Activated CD4-positive, CD25-positive, alpha-beta regulatory T cell treated with anti-CD3 and anti-CD28 coated beads, Interleukin-2, amount 50 U/mL, for 24 hours (primary cell): ENCODE measurements at places on chromosomes 7 and 10.
A peak's percentile ranks its signal among the peaks of the same experiment; 100 is the strongest.

GRCh38 chr10:21195252-21195651 is 298.1 kb upstream of the NEBL start:
- no peak for ATAC-seq

DNA sequence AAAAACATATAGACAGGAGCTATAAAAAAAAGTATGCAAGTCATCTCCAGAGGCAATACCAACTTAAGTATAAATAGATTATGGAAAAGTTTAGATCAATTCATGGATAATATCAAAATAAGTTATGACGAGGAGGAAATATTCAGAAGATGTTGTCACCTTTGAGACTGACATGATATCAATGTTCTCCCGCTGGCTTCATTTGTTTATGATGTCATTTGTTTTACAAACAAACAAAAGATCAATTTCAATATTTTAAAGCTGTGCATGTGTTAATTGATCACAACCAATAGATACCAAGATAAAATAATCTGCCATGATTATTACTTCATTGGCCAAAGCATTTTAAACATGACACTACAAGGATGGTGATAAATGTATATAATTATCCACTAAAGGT is 43.5 kb downstream of the SLC16A12 start:
- no peak for ATAC-seq

DNA sequence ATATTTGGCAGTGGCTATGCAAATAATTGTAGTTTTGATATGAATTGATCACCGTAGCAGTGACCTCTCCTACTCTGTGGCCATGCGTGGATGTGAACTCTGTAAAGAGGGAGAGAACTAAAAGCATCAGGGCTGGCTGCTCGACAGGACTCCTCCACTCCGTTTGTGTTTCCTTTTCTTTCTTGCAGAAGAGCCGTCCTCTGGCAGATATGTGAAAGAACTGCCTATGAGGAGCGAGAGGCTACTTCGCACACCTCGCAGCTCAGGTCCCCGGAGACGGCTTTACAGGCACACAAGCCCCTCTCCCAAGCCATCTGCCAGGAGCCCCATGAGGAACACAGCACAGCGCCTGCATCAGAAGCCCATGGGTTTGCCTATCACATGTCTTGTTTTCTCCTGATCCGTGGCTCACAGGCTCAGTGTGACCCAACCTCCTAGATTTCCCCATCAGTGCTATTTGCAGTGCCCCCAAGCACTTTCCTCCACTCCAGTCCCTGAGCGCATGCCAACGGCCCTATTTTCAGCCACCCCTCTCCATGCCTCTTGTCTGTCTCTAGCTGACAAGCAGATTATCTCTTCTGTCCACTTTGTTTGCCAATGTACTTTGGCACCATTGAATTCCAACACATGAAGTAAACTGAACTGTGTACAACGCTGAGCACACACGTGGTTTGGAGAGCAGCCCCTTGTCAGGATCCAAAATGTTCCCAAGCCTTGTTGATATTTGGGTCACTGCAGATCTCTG is 164.3 kb upstream of the AKR1E2 start:
- ATAC-seq: no peak

- ATAC-seq: no peak
Observed at GRCh38 chr7:141649865-141650634, 51.9 kb downstream of the DENND11 start.

DNA sequence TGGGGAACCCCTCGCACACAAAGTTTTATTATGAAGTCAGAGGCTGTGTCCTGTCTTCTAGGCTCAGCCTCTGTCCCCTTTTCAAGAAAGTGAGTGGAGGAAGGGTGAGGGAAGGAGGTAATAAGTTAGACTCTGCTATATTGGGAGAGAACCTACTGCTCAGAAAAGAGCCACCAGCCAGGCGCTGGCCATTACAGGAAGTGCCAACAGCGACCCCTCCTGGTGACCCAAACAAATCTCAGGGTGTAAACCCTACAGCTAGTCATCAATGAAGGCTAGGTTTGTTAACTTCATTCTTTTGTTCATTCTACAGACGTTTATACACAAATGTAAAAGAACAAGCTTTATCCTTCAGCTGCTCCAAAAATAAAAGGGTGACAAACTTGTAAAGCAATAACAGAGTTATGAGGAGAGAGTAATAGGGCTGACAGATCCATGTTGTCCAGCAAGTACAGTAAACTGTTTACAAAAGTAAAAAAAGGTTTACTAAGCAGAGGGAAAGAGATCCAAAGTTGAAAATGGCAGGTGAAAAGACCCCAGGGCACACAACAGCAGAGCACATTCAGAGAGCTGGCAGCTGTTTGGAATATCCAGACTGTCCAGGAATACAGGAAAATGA is 82.7 kb downstream of the FAM204A start:
- ATAC-seq: no peak

DNA sequence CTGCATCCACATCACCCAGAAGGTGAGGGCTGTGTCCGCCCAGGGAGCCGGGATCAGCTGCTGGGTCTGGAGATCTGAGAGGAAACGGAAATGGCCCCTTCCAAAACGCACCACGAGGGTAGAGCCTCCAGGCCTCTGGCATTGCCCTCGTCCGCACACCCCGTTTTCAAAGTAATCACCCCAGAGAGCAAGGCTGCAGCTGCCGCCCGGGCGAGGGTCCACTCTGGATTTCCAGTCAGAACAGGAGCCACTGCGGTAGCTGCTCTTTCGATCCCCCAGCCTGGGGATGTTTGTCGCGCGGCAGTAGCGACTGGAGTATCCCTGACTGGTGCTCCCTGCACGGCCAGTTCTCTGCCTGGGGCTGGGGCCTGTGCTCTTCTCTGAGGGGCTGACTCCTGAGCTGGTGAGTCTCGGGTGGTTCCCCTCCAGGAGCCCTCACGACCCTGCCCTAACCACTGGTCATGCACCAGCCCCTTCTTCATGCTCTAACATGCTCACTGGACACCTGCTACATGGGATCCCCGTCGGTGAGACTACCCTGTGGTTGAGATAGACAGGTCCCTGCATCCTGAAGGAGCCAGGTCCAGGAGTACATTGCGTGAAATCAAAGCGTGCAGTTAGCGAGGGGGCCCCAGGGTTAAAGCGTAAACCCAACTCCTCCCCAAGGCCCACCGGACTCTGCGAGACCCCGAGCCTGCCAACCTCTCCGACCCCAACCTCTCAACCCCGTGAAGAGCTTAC is 99.2 kb downstream of the FOXL3 start:
- no peak for ATAC-seq

GRCh38 chr7:78018641-78019446 is 220.3 kb downstream of the PHTF2 start:
- ATAC-seq: no peak

DNA sequence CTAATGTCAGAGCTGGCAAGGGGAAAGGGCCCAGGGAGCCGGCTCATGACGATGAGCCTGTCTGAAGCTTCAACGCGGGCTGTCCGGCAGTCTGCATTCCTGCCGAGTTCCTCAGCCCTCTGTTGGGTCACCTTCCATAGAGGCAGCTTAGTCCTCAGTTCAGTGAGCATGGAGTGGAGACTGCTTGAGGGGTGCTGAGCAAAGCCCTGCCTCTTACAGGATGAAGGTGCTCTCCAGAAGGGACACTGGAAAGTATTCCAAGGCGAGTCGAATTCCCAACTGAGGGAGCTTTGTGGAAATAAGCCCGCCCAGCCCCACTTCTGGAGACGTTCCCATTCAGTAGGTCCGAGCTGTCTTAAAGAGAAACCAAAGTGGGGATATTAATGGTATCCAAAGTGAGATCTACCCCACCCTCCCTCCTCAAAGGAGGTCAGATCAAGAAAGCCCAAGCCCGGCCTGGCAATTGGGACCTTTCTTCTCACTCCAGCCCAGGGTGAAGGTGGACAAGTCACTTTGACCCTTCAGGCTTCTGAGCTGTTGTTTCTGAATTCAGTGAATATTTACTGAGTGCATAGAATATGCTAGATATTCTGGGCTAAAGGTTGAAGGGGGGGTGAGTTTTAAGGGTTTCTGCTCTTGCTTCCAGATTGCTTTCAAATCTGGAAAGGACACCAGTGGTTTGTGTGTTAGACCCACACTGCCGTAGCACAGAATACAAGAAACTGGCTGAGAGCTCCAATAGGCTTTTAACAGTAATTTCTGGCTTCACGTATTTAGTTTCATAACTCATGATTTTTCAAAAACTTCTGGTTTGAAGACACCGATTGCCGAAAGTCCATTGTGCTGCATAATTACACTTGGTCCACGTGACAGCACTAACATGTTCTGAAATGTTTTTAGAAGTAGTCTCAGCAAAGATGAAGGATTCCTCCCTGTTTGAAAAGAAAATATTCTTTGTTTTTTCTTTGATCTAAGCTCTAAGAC is 3.5 kb downstream of the EGFR start:
- no peak for ATAC-seq

DNA sequence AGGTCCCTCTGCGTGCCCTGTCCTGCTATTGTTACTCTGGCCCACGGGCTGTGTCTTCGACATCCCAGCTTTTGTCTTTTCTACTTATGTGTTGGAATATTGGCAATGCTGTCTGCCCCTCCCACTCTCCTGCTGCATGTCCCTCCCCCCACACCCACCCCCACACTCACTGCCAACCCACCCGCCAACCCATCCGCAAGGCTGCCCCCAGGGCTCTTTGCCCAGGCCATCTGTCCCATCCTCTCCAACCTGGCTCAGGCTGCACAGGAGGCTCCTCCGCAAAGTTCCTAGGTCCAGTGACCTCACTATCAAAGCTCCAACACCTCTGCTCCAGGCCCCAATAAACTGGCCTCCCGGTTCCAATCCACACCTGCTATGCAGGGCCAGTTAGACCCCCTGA is 167.1 kb upstream of the PRR15 start:
- ATAC-seq: no peak

DNA sequence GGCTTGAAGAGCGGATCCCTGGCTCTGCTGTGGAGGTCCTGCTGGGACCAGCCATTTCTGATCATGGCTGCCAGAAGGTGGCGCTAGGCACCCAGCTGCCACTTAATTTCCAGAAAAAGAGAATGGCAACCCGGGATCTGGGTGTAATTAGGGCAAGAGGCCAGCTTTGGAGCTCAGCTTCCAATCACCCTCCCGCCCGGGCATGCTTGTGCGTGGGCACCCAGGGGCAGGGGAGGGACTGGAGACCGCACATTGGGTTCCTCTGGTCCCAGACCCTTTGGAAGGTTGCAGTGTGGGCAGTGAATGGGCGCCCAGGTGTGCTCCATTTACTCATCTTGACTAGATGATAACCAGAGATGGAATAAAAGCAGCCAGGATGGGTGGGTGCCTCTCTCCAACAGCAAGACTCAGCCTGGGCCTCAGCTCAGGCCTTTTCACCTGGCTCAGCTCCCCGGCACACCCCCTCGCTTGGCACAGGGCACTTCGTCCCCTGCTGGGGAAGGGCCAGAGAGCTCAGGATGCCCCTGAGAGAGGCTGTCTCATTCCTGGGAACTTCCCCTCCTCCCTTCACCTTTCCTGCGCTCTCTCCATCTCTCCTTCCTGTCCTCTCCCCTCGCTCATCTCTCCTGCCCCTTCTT is 14.7 kb downstream of the FAM241B start:
- ATAC-seq: no peak

DNA sequence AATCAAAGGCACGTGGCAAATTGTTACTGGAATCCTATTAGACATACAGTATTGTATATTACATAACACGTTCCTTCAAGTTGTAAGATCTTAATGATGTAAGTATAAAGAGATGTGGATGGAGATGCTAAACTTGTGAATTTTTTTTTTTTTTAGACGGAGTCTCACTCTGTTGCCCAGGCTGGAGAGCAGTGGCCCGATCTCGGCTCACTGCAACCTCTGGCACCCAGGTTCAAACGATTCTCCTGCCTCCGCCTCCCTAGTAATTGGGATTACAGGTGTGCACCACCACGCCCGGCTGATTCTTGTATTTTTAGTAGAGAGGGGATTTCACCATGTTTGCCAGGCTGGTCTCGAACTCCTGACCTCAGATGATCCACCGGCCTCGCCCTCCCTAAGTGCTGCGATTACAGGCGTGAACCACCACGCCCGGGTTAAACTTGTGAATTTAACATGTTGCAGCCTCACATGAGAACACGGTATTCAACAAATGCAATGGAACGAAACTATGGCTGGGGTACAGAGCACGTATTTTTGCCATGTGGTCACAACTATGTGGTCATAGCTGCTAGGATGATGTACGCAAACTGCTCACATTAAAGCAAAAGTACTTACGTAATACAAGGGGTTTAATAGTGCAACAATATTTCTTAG is 818 bp upstream of the SUPV3L1 start:
- ATAC-seq: peak; percentile 50

DNA sequence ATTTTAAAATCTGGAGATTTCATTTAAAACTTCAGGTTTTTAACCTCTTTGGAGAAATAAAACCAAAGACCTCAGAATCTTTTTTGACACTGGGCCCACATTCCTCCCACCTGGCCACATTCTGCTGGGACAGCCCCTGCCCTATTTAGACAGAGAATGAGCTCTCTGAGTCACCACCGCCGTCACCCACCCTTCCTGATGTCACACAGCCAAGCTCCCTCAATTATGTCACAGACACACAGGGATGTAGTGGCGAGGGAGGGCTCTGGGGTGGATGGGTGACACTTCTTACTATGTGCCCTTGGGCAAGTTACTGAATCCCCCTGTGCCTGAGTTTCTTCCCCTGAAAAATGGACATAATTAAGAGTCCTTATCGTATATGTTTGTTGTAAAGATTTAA is 162.6 kb downstream of the RAB11FIP2 start:
- no peak for ATAC-seq

GRCh38 chr10:121732656-121733445 is 134.6 kb upstream of the FGFR2 start:
- no peak for ATAC-seq

DNA sequence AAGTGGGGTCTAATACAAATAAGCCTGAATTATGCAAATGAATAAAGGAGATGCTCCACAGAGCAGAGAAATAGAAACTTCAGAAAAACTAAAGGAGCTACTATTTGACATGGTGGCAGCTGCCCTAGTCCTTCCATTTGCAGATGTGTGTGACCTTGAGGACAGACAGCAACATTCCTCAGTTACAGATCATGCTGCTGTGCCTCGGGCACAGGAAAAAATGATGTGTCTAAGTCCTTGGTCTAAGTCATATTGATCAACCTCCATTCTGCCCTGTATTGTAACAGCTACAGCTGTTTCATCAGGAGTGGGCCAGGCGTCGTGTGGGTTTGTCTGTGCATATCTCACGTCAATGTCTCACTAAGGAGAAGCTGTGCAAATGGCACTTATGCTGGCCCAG is 710.4 kb downstream of the TNS3 start:
- no peak for ATAC-seq
